D341Med (cell line): ENCODE measurements at places on chromosomes 1 and 21.

GRCh38 chr1:161153682-161154337 lies at the start of gene UFC1:
TSS of gene UFC1 (plus strand) at chr1:161153978. CDS start at chr1:161153998, 20 bp downstream.
- peak; percentile 87 for DNase-seq

DNA sequence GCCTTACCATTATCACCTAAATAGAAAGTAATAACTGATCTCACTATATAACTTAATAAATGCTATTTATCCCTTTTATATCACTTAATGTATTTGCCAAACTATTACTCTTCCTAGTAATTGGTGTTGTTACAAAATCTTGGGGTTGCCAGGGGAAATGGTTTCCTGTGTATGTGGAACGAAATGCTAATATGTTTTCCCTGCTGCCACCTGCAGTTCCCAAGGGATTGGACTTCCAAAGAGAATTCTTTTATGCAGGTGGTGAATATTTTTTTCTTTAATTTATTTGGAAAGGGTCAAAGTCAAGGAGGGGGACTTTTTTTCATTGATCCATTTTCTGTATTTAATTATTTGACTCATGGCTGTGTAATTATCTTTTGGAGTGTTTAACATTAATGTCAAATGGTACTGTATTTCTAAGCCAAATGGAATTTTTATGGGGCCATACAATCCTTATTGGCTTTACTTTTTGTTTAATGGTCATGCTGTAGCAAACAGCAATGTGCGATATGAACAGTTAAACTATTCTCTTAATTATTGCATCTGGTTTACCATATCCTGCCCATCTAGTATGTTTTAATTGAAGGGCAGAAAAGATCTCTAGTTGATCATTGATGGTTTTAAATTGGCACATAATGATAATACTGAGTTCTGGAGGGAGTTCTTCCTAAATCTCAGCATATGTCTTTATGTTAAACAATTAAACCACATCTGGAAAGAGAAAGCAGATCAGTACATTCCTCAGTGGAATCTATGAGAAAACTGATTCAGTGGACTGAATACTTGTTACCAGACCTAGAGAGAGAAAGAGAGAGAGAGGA lies 486.3 kb downstream of the TTLL7 start:
- DNase-seq, result no peak

DNA sequence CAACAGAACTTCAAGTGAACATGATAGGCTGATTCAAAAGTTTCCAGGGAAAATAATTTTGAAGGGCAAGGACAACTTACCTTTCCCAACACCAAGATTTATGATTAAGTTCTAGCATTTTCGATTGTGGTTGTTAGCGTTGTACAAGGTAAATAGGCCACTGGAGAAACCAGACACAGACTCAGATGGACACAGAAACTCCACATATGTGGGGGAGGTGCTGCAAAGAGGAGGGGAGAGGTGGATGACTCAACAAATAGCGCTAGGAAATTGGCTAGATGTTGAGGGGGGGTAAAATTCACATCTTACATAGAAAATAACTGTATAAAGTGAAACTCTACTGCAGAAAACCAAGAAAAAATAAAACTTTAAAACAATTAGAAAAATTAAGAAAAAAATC lies 564.4 kb downstream of the MATN1 start:
- no peak for DNase-seq

GRCh38 chr1:46643368-46643775 lies 24.8 kb downstream of the ATPAF1 start:
- DNase-seq, result no peak

DNA sequence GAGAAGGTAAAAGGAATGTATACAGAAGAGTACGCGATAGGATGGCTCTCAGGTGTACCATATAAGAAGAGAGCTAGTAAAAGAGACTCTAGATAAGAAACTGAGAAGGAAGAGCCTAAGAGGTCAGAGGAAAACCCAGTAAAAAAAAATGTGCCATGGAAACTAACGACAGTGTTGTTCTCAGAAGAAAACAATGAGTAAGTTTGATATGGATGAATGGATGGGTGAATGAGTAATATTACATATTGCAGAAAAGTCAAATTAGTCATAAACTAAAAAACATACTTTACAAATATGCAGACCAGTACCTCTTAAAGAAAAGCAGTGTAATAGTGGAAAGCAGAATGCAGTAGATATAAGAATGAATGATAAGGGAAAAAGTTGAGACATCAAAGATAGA lies 316.2 kb downstream of the HMCN1 start:
- DNase-seq, result no peak

- no peak for DNase-seq
These were observed 1.6 kb upstream of the METTL18 start for GRCh38 chr1:169796274-169796810.

DNA sequence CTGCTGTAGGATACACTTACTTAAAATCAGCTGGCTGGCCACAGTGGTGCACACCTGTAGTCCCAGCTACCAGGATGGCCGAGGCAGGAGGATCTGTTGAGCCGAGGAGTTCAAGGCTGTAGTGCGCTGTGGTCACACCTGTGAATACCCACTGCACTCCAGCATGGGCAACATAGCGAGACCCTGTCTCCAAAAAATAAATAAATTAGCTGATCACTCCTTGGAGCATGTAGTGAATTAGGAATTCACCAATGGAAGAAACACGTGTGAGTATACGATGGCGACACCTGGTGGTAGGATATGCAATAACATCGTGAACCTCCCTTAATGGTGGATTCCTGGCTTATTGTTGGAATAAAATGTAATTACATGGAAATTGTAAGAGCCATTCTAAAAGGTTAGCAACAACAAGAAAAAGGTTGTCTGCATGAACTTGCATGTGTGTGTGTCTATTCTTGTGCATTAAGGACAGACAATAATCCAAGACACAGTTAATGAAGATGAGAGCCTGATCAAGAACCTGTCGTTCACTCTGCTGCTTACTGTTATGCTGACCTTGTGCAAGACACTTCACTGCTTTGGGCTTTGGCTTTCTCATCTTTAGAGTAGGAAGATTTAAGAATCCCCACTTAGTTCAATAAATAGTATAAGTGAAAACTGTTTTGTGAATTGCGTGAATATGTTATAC lies 38.6 kb upstream of the COX20 start:
- peak; percentile 66 for DNase-seq

GRCh38 chr1:67589519-67590233 lies 95.3 kb upstream of the GADD45A start:
- no peak for DNase-seq

DNA sequence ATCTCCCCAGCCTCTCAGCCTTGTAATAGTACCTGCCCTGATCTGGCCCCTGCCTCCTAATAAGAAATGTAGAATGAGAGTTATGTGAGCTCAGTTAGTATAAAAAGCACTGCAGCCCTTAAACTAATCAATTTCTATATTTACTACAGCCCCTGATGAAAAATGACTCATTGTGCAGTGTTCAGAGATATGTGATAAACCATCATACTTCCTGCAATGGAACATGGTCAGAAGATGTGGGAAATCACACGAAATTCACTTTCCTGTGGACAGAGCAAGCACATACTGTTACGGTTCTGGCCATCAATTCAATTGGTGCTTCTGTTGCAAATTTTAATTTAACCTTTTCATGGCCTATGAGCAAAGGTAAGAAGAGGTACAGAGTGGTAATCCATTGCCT lies 176.8 kb upstream of the PDE4B start:
- no peak for DNase-seq

- no peak for DNase-seq
These were observed 39.8 kb upstream of the RGS8 start for GRCh38 chr1:182724215-182724614.

DNA sequence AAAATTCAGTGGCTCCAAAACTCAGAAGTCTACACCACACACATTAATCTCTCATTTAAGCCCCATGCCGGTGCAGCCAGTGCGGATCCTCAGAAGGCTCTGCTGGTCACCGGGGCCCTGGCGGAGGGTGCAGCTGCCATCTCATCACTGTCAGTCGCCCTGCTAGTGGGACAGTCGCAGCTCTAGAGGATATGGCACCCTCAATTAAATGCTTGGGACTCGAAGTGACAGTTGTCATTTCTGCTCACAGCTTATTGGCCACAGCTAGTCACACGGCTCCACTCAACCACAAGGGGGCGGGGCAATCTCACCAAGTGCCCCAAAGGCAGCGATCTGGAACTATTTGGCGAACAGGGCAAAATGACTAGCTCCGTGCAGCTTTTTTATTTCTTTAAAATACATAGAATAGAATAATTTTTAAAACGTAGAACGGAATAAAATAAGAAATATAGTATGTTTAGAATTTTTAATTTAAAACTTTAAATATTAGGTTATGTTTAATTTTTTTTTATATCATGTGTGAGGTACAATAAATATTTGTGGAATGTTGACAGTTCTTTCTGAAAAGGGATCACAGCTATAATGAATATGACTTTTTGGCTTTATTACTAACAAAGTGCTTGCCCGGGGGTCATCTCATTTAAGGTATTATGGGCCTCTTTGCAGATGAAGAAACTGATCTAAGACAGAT lies 8.0 kb upstream of the MAN1C1 start:
- DNase-seq, result peak; percentile 77
